ENCODE measurements at places on chromosomes 7 and 10.

GRCh38 chr10:86632009-86632800 lies 22.1 kb upstream of the OPN4 start:
- no peak for DNase-seq

DNA sequence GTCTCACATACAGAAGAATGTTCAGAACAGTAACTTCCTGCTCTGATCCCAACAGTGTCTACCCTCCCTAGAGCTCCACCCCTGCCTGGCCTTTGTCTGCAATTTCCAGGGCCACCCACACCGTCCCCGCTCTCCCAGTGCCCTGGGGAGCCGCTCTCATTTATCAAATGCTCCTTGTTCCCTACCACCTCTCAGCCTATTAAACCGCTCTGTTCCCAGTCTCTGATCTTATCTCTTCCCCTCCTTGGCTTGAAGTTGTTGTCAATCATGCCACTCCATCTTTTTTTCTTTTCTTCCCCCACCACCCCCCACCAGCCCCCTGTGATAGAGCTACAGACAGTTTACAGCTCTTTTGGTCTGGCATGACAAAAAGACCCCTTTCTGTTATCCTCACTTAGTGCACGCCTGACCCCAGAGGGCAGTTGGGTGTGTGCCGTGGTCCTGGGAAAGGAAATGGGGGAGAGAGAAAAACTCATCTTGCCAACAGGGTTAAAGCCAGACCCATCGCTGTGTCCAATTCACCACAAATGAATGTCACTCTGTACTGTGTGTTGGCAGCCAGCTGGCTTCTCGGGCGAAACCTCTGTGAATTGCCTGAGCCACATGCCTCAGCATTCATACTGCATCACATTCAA lies 28.8 kb upstream of the HECTD2 start:
- DNase-seq, result no peak

- DNase-seq, result no peak
Measured at GRCh38 chr10:113895018-113895417, 40.6 kb downstream of the NHLRC2 start.

DNA sequence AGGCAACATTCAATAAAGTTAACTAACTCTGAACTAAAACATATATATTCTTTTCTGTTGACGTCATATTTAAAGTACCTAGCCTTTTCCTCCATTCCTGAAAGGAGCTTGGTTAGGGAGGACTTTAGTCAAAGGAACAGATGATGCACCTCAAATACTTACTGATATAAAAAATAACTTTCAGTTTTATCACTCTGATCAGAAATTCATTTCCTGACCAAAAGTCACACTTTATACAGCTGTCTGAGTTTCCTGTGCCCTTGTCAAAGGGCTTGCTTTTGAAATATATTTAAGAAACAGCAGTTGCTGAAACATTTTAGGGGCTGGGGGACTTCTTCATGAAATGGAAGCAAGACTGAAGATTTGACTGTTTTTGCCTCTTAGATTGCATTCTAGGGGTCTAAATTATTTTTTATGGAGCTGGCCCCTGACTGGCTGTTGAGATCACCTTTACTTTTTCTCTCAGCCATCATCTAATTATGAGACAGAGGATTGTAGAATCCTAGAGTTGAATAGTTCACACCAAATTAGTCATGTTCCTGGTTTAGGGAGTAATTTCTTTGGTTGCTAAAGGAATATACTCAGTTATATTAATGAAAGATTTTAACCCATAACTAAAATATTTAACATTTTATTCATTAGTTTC lies 46.6 kb downstream of the GLCCI1 start:
- no peak for DNase-seq

DNA sequence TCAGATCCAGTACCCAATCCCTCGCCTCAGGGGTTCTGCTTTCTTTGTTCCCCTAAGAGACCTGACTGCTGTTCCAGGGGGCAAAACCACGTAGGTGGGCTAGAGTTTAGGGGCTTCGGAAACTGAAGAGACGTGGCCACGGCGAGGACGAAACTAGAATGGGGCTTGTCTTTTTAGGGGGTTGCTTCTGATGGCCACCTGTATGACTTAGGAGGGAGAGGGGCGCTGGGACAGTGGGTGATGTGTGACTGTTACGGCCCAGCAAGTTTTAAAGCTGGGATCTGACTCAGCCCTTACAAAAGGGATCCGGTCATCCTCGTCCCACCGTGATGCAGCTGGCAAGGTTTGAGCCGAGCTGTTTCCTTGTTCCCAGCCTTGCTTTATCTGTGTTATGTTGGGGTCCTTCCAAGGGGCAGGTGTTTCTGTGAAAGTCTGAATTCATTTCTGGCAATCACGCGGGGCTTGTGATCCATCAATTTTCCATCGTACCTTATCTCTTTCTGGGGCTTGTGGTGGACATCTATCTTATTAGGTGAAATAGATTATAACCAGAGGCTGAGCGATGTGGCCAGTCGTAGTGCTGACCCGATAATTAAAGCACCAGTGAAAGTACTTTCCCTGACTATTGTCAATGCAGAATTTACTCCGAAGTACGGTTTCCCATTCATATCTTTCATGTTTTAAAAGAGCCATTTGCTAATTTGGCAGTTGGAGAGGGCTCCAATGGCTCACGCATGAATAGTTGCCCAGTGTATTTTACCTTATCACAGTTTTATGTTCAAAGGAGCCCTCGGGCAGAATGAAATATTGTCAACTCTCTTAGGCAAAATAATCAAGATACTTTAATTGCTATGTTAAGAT lies 830 bp downstream of the MET start:
- DNase-seq, result no peak

GRCh38 chr10:132984801-132985545 lies 42.6 kb upstream of the CFAP46 start:
- DNase-seq, result no peak

DNA sequence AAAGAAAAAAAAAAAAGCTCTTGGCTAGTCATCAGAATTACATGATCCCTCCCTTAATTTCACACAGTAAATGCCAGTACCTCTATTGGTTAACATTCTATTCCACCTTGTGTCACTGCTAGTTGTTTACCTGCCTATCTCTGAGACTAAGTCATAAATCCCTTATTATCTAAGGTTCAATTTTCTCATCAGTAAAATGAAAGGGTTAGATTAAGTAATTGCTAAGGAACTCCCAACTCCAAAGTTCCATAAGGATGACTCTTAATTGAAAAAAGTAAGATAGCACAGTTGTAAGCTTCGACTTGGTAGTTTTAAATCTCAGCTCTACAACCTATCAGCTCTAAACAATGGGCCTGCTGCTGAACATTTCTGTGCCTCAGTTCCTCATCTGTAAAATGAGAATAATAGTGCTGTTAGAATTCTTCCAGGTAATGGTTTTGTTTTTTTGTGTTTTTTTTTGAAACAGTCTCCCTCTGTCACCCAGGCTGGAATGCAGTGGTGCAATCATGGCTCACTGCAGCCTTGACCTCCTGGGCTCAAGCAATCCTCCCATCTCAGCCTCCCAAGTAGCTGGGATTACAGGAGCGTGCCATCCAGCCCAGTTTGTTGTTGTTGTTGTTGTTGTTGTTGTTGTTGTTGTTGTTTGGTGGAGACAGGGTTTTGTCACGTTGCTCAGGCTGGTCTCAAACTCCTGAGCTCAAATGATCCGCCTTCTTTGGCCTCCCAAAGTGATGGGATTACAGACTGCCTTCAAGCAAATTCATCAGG lies 35.6 kb downstream of the SRPK2 start:
- DNase-seq, result no peak

DNA sequence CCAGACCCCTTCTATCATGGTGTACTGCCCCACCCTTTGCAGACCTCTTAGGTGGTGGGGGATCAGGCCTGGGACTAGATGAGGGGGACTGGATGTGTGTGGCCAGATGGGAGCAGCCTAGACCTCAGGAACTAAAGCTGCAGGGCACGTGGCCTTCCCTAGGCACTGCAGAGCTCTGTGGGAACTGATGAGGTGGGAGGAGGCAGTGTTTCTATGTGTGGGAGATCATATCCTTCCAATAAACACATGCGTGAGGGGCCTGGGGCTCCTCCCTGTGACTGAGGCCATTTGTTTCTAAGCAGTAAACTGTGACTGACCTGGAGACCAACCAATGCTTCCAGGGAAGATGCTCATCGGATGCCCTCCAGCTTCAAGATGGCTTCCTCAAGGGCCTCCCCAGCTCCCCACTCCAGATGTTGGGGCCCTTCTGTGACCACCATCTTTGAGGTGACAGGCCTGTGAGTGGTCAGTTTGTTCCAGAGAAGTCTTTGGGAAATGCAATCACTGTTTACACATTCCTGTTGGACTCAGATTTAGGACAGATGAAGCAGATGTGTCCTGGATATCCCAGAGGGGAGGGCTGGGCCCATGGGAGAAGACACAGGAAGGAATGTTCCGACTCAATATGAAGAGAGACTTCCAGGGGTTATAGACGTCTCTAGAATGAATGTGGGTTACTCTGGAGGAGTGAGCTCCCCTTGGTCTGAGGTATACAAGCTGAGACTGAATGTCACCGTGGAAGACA lies 23.6 kb upstream of the ZCCHC24 start:
- no peak for DNase-seq

Data from stimulated activated CD8-positive, alpha-beta memory T cell treated with anti-CD3 and anti-CD28 coated beads, Interleukin-4, amount 100 ng/mL, for 4 hours (primary cell).